ENCODE measurements at places on chromosomes 11 and 22.

DNA sequence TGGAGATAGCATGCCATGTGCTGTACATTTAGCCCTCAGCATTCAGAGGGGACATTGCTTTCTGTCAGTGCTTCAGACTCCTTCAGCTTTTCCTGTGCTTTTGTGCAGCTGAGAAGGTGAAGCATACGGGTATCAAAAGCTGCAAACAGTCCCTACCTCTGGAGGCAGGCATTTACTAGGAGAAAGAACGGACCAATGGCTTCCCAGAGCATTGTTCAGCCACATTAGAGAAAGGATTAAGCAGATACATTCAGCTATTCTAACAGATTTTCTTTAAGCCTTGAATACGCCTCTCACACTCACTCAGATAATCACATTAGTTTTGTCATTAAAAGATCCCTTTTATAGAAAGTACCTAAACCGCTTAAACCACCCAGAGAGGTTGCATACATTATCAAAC is 80.7 kb upstream of the FAM181B start:
- no peak for DNase-seq

GRCh38 chr11:110488446-110488845 is 58.7 kb downstream of the FDX1 start:
- DNase-seq: no peak

- DNase-seq: no peak
Measured at GRCh38 chr11:130131961-130132850, 27.4 kb upstream of the ST14 start.

GRCh38 chr22:26552466-26552865 is 37.5 kb downstream of the TPST2 start:
- no peak for DNase-seq

GRCh38 chr22:42190274-42190673 is 59.7 kb upstream of the CYP2D6 start:
- no peak for DNase-seq

- no peak for DNase-seq
Measured at GRCh38 chr11:3613998-3614741, 27.6 kb downstream of the ART5 start.

GRCh38 chr11:120964857-120965256 is 59.0 kb upstream of the TBCEL start:
- DNase-seq: no peak

GRCh38 chr11:115126515-115127208 is 377.6 kb downstream of the CADM1 start:
- no peak for DNase-seq

GRCh38 chr22:28297504-28297903 is 378.4 kb upstream of the PITPNB start:
- DNase-seq: no peak

DNA sequence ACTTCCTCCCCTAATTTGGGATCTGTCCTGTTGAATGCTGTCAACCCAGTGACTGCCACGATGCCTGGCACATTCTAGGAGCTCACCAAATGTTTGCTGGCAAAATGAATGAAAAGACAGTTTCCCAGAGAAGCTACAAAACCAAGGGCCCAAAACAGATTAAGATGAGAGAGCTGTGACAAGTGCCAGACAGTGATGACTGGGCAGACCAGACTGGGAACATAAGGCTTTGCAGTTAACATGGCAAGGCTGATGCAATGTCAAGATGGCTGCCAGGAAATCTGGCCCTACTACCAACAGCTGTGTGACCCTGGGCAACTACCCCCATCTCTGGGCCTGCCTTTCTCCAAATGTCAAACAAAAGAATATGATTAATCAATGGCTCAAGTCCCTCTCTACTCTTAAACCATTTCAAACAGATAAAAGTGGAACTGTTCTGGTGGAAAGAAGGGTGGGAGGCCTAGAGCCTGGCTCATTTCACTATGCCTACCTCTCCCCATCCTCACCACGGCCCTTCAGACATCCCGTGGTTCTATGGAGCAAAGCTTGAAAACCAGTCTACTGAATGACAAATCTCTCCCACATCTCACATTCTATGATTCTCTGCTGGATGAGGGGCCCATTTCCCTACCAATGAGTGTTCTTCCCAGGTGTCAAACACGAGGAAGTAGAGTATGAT is 12.8 kb downstream of the AP1B1 start:
- DNase-seq: no peak

- no peak for DNase-seq
Measured at GRCh38 chr22:50544746-50545253, 899 bp upstream of the KLHDC7B start.

GRCh38 chr11:126404367-126404766 is 48.9 kb downstream of the ST3GAL4 start:
- no peak for DNase-seq

GRCh38 chr11:1193326-1194230 is 29.3 kb upstream of the MUC5B start:
- no peak for DNase-seq

GRCh38 chr11:61113201-61113600 is 10.9 kb downstream of the CD5 start:
- DNase-seq: no peak

DNA sequence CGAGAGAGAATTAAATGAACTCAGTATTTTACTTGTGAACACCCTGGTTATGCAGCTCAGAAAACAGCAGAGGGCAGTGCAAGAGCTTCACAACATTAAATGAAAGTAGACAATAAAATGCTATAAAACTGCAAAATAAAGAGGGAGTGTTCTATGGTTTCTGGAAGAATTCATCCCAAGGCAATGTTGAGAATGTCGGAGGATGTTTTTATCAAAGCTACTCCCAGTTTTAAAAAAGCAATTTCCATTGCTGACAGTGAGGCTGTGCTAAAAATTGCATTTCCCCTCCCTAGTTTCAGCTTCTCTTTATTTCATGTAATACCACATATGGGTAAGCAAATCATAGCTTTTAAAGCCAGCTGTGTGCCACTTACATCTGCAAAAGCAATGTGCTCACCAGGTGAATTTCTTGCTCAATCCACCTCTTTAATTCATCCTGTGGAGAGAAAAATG is 296.8 kb downstream of the RAB38 start:
- DNase-seq: no peak

GRCh38 chr22:35754761-35755160 is 37.1 kb downstream of the APOL5 start:
- no peak for DNase-seq

GRCh38 chr22:49460592-49461281 is 366.9 kb downstream of the BRD1 start:
- DNase-seq: no peak

DNA sequence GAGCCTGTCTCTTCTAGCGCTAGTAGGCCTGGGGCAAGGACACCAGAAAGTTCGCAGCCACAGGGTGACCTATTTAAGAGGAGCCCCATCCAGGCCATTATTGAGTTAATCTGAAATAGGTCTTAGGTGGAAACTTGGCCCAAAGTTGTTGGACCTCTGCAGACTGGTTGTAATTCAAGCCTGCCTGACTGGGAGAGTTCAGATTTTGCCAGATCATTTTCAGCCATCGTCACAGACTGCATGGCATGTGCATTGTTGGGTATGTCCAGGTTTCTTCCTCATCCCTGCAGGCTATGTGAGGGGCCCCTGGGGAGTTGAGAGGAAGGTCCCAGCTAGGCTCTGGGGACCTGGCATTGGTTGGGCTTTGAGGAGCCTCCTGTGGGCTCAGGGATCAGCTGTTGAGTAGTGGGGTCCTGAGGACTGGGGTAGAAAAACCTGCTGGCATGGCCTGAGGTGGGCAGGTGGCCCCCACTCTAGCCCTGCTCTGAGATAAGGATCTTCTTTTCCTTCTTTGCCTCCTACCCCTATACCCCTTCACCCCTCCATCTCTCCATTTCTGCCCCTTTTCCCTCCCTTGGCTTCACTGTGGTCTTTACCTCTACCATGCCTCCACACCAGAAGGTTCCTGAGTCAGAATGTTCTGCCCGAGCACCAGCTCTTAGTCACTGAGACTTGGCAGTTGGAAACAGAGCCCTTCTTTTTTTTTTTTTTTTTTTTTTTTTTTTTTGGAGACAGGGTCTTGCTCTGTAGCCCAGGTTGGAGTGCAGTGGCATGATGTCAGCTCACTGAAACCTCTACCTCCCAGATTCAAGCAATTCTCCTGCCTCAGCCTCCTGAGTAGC is 112.7 kb downstream of the MORC2 start:
- no peak for DNase-seq

GRCh38 chr22:25564320-25564978 is at the start of gene GRK3:
TSS of gene GRK3 (plus strand) at chr22:25564675. CDS start at chr22:25565041, 366 bp downstream.
- DNase-seq: peak; percentile 31

- no peak for DNase-seq
Measured at GRCh38 chr11:79097246-79097875, 343.5 kb downstream of the TENM4 start.

DNA sequence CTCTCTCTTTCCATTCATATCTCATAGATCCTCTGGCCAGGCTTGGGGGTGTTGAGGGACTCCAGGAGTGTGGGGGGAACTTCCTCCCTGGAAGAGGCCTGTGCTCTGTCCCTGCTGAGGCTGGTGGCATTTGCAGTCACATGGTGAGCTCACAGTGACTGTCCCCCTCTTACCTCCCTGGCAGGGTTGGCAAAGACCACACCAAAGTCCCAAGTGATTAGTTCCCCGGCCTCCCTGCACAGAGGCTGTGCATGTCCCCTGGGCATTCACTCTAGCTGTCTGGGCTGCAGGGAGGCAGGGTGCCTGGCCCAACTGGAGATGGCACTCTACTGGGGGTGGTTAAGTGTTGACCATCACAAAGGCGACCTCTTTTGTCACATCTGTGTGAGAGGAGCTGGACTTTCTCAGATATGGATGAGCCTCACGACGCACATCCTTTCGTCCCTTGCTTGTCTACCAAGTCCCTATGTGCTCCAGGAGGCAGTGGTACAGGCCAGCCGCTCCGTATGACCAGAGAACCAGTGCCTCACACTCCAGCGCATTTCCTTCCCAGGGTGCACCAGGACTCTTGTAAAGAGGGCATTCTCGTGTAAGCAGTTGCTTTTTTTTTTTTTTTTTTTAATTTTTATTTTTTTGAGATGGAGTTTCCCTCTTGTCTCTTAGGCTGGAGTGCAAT is 8.8 kb downstream of the TANGO2 start:
- DNase-seq: no peak

DNA sequence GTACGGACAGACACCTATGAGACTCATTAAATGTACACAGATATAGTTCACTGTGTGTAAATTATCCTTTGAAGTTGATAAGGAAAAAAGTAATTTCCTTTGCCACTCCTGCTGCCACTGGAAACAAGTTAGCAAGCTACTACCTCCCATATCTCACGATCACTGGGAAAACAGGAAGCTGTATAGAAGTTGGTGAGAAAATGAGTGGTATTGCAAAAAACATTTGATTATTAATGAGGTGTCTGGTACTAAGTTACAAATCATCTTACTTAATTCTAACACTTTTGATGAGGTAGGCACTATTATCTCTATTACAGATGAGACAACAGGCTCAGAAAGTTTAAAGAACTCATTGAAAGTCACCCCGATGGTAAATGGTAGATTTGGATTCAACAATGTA is 68.5 kb downstream of the GAB2 start:
- DNase-seq: no peak

DNA sequence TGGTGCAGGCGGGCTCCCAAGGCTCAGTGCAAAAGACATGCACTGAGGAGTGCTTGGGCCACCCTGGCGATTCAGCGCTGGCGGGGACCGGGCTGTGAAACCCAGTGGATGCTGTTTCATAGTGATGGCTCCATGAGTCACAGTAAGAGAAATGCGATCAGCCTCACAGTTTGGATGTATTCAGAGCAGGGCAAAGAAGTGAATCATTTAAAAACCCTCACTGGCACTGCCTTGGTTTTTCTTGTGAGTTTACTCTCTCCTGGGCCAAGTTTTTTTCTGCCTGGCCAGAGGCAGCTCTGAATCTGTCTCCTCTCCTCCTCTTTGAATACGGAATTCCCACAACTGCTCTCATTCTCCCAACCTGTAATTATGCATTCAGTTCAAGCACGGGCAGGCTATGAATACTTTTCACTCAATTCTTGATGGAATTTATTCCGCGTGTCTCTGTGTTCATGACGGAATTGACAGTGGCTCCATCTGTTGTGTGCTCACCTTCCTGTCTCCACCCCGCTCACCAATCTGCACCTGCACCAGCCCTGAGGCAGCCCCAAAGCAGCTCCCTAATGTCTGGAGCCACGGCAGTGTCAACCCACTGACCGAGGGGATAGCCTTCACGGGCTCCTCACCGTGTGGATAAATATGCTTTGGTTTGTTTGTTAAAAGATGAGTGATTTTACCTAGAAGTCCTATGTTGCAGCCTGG is 14.9 kb downstream of the ADAMTS8 start:
- no peak for DNase-seq

- no peak for DNase-seq
Measured at GRCh38 chr11:34899633-34900016, 16.6 kb downstream of the APIP start.

GRCh38 chr11:13834463-13834862 is 128.1 kb upstream of the SPON1 start:
- DNase-seq: no peak

GRCh38 chr11:114156131-114156581 is 96.6 kb downstream of the ZBTB16 start:
- DNase-seq: no peak

DNA sequence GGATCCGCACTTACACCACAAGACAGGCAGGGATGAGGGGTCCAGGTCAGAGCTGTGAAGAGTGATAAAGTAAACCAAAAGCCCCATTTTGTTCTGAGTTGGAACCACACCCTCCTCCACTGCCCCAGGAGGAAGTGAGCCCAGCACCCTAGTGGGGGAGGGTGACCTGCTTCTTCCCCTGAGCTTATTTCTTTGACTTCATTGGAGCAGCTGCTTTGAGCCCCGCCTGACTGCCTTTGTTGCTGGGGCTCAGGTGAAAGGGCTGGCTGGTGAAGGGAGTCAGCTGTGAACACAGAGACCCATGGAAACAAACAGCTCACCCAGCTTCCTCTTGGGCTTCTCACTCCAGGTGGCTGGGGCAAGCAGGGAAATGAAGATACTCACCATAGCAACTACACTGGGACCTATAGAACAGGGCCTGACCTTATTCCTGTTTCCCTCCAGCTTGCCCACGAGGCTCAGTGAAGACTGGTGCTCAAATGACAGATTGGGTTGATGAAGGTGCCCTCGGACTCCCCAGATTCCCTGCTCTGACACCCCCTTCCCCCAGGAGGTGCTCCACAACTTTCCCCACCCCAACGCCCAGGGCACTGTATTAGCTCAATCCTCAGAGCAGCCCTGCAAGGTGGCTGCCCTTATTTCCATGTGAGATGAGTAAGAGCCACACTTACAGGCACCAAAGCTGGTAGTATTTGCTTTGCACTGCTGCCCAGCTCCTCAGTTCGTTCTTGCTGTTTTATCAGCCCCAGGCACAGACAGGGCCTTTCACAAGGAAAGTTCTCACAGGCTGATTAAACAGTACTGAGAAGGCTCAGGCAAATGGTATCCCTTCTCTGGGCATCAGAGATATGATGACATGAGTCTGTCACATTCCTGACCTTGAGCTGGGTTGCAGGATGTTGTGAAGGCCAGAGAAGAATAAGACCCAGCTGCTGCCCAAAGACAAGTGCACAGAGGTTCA is 2.4 kb downstream of the UCP2 start:
- peak; percentile 70 for DNase-seq
